SJSA1 (cell line): ENCODE measurements at places on chromosomes 16 and 17.

GRCh38 chr16:22292320-22292719 lies 4.9 kb upstream of the POLR3E start:
- DNase-seq, result no peak

- DNase-seq, result no peak
These were observed 104.5 kb downstream of the SNX29 start for GRCh38 chr16:12081048-12081404.

DNA sequence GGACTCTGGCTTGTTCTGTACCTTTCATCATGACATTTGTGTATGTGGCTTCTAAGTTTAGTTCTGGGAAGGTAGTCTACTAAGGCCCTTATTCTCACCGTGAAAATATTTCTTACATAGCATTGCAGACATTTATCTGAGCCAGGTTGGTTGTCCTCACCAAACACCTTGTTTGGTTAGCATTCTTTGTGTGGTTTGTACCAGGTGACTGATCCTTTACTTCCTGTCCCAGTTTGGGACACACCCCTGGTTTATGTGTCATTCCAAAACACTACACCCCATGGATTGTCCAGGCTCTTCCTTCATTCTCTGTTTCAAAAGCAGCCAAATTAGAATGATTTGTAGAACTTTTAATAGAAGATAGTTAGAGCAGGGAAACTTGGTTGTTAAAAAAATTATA lies 23.2 kb upstream of the DUSP14 start:
- no peak for DNase-seq

DNA sequence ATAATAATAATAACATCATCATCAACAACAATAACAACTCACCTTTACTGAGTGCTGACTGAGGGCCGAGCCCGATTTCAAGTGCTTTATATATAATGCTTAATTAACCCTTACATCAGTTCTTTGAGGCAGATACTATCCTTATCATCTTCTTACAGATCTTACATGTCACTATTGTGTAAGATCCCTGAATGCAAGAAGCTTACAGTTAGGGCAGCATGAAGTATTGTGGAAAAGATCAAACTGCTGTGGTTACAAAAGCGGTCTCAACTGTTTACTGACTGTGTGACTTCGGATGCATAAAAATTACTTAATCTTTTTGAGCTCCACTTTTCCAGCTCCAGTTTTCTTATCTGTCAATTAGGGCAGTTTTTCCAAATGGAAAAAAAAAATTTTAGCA lies 3.3 kb downstream of the VAT1 start:
- no peak for DNase-seq

DNA sequence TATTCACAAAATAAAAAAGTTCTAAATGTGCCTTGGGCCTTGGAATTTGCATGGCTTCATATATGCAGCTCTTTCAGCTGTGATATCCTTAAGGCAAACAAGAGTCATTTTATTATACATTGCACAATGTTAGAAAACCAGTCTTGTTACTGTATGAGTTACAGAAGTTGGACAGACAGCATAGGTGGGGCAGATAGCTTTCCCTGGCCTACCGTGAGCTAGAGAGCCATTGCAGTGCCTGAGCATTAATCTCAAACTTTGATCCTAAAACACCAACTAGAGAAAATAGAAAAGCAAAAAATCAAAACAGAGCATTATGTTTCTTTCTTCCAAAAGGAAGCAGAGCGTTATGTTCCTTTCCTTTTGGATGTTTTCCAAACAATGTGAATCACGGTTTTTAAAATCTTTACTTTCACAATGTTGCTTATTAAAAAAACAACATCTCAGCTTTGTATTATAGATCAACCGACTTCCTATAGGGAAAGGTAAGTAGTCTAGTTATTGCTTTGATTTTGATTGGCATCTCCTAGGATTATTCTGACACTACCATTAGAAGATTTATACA lies 32.2 kb downstream of the ARHGAP44 start:
- no peak for DNase-seq

- no peak for DNase-seq
These were observed 147.0 kb upstream of the RBFOX1 start for GRCh38 chr16:7185689-7186088.

- DNase-seq, result no peak
These were observed 7.6 kb upstream of the CDK5R1 start for GRCh38 chr17:32479074-32479617.

DNA sequence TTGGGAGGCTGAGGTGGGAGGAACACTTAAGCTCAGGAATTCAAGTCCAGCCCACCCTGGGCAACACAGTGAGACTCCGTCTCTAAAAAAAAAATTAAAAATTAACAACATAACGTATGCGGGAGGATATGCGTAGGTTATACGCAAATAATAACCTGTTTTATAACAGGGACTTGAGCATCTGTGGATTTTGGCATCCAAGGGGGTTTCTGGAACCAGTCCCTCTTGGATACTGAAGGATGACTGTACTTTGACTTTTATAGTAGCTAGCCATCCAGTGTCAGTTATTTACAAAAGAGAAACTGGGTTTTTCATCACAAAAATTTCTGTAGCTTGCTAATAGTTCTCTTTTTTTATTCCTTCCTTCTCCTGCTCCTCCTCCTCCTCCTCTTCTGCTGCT lies 64.5 kb downstream of the TNRC6C start:
- DNase-seq, result no peak

DNA sequence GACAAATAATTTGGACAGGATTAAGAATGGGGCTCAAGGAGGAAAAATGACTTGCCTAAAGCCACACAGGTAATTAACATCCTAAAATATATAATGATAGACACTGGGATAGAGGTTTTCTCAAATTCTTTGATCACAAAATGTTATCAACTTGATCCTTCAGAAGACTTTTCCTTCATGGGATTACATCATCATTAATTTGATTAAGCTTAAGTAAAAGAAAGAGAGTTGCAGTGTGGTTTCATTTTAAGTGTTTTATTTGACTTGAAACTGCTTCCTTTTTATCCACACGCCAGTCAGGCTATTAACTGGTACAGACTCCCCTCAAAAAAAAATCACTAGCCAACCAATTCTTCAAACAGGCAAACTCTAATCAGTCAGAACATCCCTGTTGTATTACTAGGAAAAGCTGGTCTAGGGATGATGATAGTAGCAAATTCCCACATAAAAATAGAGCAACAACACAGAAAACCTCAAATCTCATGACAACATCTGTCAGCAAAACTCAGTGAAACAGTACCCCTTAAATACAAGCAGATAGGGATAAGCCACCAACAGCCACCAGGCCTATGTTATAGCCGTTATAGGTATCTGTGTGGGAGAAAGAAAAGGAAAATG lies 32.5 kb downstream of the AKAP10 start:
- DNase-seq, result no peak

- no peak for DNase-seq
These were observed 11.5 kb upstream of the ARHGAP17 start for GRCh38 chr16:25026621-25027020.

- no peak for DNase-seq
These were observed 47.7 kb downstream of the IRF8 start for GRCh38 chr16:85946541-85947124.

- no peak for DNase-seq
These were observed 10.0 kb downstream of the ATP5PD start for GRCh38 chr17:75036643-75037268.

DNA sequence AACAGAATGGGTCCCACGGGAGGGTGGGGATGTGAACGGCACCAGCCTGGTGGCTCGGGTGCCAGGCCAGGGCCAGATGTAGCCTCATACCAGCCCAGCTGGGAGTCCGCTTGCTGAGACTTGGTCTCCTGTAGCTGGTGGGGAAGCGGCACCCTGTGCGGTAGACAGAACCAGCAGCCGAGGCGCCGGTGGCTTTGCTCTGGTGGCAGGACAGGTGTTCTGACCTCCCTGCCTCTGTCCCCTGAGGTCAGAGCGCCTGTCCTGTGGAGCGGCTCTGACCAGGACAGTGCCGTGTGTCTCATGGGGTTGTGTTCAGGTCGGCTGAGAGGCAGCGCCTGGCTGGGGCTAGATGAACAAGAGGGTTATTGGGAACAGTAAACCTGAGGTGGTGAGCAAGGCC lies 20.1 kb downstream of the RAB40C start:
- DNase-seq, result no peak

- peak; percentile 95 for DNase-seq
These were observed 9.0 kb upstream of the KCTD5 start for GRCh38 chr16:2673066-2673999.

DNA sequence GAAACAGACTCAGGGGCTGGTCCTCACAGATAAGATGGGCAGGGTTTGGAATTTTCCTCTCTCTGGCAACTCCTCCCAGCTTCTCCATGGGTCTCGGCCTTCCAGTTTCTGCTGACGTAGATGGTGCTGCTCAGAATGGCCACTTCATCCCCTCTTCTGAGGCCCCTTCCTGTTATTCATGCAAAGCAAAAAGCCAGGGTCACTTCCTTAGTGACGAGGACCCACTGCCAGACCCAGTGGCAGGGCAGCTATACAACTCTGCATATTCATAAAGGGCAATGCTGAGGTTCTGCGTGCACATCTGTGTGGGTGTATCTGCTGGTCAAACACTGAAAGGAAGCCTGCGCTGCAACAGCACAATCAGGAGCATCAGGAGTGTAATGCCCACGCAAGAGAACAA lies 108.8 kb downstream of the WSCD1 start:
- no peak for DNase-seq

- no peak for DNase-seq
These were observed 38.8 kb downstream of the METRNL start for GRCh38 chr17:83118071-83118841.
